ENCODE measurements at places on chromosomes 1 and 21.

DNA sequence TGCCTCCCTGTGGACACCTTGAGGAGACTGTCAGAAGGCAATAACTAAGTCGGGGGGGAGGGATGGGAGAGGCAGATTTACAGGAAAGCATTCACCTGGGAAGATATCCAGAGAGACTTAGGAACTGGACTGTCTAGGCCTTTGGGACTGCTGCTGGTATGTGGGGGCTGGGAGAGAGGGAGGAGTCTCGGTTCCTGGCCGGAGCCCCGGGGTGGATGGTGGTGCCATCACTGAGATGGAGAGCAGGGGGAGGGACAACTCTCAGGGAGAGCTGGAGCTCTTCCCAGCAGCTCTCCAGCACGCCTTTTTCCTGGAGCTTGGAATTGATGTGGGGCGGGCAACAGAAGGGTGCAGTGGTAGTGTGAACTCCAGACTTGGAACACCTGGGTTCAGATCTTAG is 22.1 kb downstream of the PTPRF start:
- no peak for DNase-seq

GRCh38 chr1:54859700-54860391 is 27.1 kb downstream of the DHCR24 start:
- DNase-seq = no peak

GRCh38 chr21:15943009-15943666 is 213.4 kb downstream of the USP25 start:
- DNase-seq = no peak

DNA sequence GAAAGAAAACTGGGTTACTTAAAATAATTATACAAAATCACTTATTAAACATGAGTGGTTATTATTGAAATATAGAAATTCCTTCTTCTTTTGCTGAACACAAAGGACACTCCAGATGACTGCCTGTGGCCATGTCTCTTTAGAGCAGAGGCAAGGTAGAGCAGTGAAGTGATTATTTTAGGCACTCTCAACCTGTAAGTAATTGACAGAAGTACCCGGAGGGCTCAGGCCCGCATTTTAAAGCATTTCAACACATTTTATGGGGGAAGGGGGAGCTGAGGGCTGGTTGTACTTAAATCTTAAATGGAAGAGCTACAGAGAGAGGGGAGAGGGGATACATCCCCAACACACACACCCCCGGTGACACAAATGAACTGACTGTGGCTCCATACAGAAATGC is 10.2 kb downstream of the OSCP1 start:
- DNase-seq = no peak

DNA sequence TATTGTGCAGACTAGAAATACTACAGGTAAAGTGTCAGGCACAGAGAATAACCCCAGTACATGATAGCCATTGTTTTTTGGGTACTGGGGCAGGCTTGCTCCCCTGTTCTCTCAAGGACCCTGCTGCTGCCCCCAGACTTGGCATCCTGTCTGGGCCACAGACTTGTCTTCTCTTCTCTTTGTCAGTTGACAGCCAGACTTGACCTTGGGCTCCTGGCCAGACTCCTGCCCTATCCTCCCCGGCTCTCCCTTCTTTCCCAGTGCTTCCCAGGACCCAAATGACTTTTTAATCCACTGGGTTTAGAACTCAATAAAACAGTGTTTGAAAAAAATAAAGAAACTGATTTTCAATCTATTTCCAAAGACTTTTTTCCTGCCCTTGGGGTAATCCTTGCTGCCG is 43.2 kb downstream of the ZSCAN20 start:
- DNase-seq = no peak

DNA sequence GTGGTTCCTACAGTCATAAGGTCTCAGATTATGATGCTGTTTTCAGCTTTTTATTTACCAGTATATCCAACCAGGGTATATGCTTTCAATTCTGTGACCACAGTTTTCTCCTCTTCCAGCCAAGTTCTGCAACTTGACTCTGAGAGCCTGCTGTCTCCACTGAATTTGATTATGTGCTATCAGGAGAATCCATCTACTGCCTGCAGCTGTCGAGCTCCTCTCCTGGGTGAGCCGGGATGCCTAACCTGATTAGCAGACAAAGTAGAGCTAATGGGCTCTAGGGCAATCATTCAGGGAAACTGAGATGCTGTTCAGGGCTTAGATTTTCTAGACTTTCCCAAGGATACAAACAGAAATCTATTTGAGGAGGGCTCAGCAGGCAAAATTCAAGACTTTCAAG is 271.5 kb upstream of the BEND5 start:
- DNase-seq = no peak

- no peak for DNase-seq
Measured at GRCh38 chr1:160075836-160076235, 5.5 kb upstream of the KCNJ9 start.

DNA sequence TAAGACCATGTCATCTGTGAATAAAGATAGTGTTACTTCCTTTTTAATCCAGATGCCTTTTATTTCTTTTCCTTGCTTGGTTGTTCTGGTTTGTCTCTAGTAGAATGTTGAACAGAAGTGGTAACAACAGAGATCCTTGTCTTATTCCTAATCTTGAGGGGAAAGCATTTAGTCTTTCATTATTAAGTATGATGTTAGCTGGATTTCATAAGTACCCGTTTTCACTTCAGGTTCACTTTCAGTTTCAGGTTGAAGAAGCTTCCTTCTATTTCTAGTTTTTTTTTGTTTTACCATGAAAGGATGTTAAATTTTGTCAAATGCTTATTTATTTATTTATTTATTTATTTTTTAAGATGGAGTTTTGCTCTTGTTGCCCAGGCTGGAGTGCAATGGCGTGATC is 22.3 kb upstream of the AGPAT3 start:
- no peak for DNase-seq

DNA sequence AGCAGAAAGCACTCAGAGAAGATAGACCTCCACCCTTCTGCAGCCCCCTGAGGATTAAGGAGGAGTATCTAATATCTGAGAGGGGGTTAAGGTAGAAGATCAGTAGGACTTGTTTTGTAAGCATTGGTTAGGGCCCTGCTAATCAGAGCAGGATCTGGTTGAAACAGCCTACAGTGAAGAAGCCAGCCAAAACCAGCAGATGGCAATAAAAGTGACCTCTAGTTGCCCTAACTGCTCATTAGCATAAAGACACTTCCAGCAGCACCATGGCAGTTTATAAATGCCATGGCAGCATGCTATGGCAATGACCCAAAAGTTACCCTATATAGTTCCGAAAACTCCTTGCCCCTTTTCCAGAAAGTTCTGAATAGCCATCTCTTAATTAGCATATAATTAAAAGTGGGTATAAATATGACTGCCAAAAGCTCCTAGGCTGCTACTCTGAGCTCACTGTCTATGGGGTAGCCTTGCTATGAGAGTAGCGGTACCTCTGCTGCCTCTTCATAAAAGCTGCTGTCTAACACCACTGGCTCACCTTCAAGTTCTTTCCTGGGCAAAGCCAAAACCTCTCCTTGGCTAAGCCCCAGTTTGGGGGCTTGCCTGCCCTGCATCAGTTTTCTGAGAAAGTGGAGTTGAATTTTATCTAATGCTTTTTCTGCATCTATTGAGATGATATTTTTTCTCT is 254.2 kb downstream of the PAPPA2 start:
- no peak for DNase-seq

GRCh38 chr1:69504730-69505252 is 62.9 kb upstream of the LRRC7 start:
- DNase-seq = no peak

GRCh38 chr1:5815211-5815610 is 177.0 kb downstream of the NPHP4 start:
- no peak for DNase-seq

DNA sequence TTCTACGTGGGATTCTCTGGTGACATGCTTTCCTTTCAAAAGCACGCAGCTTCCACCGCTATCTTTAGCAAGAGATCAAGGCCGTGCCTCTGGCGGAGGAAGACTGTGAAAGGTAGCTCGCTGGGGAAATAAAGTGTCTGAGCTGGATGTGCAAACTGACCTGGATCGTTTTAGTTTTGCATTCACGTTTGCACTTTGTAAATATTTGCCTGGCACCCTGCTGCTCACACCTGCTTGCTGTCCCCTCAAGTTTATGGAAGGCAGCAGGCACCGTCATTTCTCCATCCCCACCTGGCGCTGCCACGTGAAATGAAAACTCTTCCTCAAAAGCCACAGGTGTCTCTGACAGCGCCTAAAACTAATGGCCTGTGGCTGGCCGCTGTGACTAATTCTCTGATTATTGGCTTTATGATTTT is 44.0 kb upstream of the TARDBP start:
- no peak for DNase-seq

GRCh38 chr1:67536957-67537666 is 106.9 kb upstream of the SERBP1 start:
- no peak for DNase-seq

- DNase-seq = no peak
Measured at GRCh38 chr1:22749919-22750684, 39.5 kb downstream of the EPHB2 start.

GRCh38 chr21:39863111-39863510 is 4.1 kb upstream of the PCP4 start:
- no peak for DNase-seq

DNA sequence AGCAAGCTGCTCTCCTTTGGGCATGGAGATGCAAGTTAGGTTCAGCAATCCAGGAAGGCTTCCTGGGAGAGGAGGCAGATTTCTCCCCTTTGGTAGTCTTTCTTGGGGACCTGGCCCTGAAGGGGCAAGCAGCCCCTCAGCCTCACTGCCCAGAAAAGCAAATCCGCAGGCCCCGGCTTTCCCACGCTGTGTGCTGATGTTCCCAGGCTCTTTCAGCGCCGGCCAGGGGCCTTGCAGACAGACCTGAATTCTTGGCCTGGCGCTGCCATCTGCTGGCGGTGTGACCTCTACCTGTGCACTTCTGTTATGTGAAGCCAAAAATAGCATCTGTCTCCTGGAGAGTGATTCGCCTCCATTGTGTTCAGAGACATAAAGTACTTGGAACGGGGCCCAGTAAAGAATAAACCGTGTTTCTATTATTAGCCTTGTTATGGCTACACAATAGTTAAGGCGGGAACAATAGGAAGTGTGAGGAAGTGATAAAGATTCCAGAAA is 64.8 kb downstream of the ALPL start:
- DNase-seq = no peak

GRCh38 chr1:70945251-70945650 is 102.4 kb downstream of the PTGER3 start:
- no peak for DNase-seq

DNA sequence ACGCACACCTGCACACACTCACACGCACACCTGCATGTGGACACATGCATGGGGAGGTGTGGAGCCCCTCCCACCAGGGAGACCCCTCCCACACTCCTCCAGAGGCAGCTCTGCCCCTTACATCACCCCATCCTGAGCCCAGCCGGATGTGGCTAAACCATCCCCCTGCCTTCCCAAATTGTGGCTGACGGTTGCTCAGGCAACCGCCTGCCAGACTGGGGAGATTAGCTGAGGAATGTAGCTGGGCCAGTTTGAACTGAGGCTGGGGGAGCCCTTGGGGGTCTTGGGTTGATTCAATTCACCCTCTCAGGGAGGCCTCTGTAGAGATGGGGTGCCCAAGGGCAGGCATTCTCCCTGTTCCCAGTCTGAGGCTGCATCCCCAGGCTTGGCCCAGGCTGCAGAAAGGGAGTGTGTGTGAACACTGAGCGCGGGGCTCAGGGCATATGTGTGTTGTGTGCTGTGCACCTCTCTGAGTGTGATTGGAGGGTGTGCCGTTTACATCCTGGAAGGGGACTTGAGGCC is 12.9 kb downstream of the PTPRU start:
- DNase-seq = no peak

- no peak for DNase-seq
Measured at GRCh38 chr1:198575798-198576641, 35.5 kb upstream of the ATP6V1G3 start.

GRCh38 chr1:224563666-224564065 is 52.5 kb upstream of the CNIH3 start:
- DNase-seq = no peak

DNA sequence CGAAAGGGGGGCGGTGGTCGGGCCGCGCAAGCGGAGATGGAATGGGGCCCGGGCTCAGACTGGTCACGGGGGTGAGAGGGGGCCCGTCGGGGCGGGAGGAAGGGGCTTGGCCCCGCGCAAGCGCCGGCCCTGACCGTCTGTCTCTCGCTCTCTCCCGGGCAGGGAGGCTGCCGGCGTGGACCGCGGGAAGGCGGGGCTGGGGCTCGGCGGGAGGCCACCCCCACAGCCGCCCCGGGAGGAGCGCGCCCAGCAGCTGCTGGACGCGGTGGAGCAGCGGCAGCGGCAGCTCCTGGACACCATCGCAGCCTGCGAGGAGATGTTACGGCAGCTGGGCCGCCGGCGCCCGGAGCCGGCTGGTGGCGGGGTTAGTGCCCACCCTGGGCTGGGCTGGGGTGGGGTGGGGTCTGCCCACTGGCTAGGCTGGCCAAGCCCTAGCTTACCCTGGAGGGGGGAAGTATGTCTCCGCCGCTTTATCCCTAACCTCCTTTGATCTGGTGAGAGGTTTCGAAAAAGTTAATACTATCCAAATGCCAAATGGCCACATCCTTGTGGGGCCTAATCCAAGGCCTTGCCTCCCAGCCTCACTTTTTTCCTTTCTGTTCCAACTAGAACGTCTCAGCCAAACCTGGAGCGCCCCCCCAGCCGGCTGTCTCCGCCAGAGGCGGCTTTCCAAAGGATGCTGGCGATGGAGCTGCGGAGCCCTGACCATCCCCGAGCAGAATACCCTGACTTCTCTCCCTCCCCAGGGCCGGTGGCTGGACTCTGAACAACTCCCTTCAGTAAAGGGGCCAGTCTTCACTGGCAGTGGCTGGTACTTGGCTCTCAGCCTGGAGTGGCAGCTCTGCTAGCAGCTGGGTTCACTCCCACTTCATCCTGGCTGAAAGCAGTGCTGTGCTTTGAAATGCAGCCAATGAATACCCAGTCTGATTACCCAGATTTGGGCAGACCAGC is 636 bp upstream of the YRDC start:
- no peak for DNase-seq

GRCh38 chr1:5951846-5952410 is 40.3 kb downstream of the NPHP4 start:
- no peak for DNase-seq

DNA sequence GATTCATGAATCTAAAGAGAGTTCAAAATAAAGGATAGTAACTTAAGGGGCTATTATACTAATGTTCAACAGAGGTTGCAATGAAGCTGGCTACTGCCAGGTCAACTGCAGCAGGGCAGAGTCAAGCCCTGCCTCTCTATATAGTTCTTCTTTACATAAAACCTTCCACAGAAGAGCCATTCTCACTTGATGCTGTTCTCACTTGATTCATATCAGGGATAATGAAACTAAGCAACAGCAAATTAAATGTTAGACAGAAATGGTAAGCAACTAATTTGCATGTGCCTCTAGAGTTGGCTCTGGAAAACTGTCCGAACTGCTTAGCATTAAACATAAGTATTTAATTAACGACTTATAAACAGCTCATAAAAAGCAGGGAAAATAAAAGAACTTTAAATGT is 17.4 kb downstream of the CCSAP start:
- DNase-seq = no peak

GRCh38 chr1:176517484-176517883 is 54.5 kb downstream of the PAPPA2 start:
- no peak for DNase-seq

DNA sequence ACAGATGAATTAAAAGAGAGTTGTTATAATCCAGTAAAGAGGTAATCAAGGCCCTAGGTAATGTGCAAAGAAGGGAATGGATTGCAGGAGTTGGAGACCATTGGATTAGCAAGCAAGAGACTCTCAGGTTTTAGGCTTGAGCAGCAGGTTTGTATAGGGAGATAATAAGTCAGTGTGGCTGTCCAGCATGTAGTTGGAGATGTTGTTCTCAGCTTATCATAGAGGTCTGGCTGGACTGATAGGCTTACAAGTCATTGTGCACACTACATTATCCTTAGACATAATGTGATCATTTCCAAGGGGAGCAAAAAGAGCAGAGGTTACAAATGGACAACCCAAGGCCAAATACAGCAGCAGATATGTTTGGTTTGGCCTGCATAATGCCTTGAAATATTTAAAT is 45.9 kb upstream of the SAMD13 start:
- no peak for DNase-seq

Measured in T-cell (primary cell).